CD4-positive, alpha-beta T cell treated with Interleukin-6 at 100 ng/mL for 8 hours (primary cell): ENCODE measurements at places on chromosomes 7 and 10.
A peak's percentile ranks its signal among the peaks of the same experiment; 100 is the strongest.

GRCh38 chr10:5634918-5635317, 31.5 kb downstream of the ASB13 start:
- DNase-seq: no peak

GRCh38 chr7:67343114-67343513, 346.5 kb downstream of the TYW1 start:
- no peak for DNase-seq

DNA sequence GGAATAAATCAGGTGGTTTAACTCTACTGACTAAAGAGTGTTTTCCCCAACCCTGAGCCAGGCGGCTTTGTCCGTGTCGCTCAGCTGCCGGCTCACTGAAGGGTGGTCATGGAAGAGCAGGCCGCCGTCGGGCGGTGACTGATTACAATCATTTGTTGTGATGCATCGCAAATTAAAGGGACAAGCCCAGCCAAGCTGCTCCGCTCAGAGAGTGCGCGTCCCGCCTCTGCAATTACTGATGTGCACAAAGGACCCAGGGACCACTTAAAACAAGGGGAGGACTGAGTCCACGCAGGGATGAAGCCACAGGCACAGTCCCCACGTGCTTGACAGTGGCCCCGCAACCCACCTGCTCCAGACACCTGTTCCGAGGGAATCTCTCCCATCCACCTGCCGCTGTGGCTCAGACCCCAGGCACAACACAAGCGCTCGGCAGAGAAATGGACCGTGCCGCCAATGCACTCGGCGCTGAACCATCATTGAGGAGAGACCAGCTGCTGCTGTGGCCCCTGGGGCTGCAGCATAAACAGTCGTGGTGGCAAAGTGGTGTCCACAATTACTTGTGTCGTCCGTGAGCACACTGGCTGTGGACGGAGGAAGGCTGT, 526.5 kb downstream of the PTPRN2 start:
- DNase-seq: no peak

GRCh38 chr7:78576236-78576635, 777.7 kb downstream of the PHTF2 start:
- DNase-seq: no peak

GRCh38 chr10:116753759-116754158, 11.4 kb upstream of the HSPA12A start:
- DNase-seq: no peak

DNA sequence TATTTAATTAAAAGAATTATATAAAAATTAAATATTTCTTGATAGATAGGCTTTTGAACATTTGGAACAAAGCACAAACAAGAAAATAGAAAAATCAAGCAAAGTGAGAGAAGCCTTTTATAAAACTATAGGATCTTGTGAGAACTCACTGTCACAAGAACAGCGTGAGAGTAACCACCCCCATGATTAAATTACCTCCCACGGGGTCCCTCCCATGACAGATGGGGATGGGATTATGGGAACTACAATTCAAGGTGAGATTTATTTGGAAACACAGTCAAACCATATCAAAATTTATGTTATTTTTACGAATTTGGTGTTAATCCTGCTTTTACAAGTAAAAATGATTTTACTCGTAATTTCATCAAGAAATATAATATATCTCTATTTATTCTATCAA, 1136.1 kb upstream of the POT1 start:
- no peak for DNase-seq

DNA sequence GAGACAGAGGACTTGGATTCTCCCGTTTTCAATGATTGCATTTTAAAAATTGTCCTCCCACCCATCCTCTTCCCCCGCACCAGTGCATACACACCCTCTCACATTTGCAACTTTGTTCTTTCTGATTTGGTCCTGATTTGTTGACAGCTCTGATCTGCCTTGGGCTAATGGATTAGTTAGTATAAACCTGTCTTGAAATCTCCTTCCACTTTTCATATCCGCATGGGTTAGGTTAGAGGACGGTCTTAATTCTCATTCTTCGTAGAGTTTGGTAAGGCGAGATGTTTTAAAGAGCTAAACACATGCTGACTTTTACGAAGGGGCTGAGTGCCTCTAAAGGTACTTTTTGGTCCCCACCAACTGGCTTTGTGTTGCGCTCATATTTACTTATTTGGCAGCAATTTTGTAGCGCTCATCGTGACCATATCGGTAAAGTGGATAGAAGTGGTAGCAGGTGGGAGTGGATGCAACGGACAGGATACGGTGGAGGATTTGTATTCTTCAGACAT, 1.1 kb downstream of the AHR start:
- DNase-seq: peak; percentile 14

DNA sequence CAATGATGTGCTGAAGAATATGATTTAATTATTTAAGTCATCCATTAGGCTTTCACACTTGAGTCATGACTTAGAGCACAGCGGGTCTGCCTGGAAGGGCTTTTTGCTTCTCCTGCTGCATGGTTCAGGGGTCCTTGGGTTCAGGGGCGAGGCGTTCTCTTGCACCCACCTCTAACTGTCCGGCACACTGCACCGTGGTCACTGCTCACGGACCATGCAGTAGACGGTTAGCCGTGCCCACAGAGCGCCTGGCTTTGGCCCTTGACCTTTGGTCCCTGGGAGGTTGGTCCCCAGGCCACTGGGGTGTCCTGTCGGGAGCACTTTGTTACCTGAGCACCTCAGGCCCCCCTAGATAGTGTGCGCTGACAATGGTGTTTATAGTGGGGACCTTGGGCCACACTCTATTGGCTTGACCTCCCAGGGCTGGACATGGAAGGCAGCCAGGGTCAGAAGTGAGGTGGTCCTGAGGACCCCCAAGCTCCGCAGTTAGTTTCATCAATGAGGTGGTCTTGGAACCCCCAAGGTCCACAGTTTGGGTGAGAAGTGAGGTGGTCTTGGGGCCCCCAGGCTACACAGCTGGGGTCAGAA, 110.6 kb downstream of the ACTR3B start:
- no peak for DNase-seq

DNA sequence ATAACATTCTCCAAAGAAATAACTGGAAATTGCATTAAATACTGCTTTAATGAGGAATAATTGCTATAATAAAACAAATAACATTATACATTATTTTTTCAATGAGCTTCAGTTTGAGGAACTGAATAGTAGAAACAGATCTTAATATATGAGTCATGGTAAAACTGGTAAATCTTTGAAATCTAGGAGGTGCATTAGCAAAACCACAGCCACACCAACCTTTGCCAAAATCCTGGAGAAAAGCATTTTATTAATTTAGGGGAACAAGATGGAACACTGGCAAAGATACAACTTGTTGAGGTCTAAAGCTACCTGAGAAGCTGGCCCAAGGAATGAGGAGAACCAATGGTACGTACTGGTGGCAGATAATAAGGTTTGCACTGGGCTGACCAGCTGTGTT, 5.4 kb upstream of the ASL start:
- DNase-seq: no peak

GRCh38 chr10:126124668-126125349, 228.4 kb downstream of the FANK1 start:
- DNase-seq: no peak

GRCh38 chr7:122123746-122124145, 20.3 kb downstream of the AASS start:
- no peak for DNase-seq

- DNase-seq: no peak
Measured at GRCh38 chr10:123143162-123143824, 4.6 kb upstream of the HMX2 start.

- DNase-seq: no peak
Measured at GRCh38 chr10:10824591-10825148, 193.0 kb upstream of the CELF2 start.

- no peak for DNase-seq
Measured at GRCh38 chr7:2190531-2190930, 42.2 kb downstream of the MAD1L1 start.

- no peak for DNase-seq
Measured at GRCh38 chr10:72455889-72456595, 101.3 kb upstream of the DNAJB12 start.

GRCh38 chr7:158830211-158830723, 958 bp upstream of the ESYT2 start:
- no peak for DNase-seq

GRCh38 chr10:103598654-103599115, 105.2 kb downstream of the NEURL1 start:
- no peak for DNase-seq

DNA sequence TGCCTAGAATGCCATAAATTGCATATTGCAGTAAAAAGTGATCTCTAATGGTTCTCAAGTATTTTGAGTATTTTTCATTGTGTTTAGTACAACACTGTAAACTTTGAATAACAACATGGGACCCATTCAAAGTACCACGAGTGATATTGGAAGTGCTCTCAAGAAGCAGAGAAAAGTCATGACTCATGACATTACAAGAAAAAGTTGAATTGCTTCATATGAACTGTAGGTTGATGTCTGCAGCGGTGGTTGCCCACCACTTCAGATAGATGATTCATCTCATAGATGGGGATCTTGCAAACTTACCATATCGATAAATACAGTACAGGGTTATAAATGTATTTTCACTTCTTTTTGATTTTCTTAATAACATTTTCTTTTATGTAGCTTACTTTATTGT, 33.9 kb downstream of the ENTPD1 start:
- DNase-seq: no peak

DNA sequence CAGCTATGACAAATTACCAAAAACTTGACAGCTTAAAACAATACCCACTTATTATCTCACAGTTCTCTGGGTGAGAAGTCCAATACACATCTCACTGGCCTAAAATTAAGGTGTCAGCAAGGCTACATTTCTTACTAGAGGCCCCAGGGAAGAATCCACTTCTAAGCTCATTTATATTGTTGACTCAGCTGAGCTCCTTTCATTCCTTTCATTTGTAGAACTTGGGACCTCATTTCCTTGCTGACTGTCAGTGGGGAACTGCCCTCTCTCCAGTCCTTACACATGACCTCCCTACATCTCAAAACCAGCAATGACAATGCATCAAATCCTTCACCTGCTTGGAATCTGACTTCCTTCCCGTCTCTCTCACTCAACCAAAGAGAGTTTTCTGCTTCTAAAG, 240.3 kb downstream of the IPMK start:
- no peak for DNase-seq

- no peak for DNase-seq
Measured at GRCh38 chr7:149819961-149820340, 18.2 kb upstream of the ZNF862 start.

- DNase-seq: no peak
Measured at GRCh38 chr7:78768859-78769258, 684.6 kb downstream of the MAGI2 start.

DNA sequence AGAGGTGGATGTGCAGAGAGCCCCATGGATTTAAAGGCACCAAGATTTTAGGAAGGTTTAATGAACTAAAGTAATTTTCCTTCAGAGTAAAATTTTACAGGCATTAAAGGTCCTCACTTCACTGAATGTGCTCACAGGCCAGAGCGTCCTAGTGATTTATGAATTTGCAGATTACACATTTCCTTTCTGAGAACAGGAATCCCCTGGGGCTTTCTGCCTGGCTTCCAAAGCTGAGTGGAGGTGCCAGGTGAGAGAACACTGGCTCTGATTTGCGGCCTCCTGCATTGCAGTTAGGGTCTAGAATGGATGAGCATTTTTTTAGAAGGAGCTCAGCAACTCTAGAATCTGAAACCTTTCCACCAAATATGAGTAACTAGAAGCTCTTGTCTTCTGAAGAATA, 194.3 kb downstream of the SORCS3 start:
- DNase-seq: no peak

DNA sequence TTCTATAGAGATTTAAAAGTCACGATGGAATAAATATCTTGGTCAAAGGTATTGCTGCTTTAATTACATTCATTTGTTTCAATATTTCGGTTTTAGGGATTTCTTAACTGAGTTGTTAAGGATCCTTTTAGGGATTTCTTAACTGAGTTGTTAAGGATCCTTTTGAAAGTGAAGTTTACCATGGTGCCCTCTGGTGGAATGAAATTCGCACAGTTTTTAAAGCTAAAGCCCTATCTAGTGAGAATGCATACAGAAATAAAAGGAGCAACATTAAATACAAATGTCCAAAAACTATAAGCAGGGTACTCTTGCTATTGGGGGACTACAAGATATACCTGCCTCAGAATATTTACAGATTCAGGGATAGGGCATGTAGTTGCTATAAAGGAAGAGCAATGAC, 193.7 kb downstream of the RNLS start:
- peak; percentile 51 for DNase-seq

DNA sequence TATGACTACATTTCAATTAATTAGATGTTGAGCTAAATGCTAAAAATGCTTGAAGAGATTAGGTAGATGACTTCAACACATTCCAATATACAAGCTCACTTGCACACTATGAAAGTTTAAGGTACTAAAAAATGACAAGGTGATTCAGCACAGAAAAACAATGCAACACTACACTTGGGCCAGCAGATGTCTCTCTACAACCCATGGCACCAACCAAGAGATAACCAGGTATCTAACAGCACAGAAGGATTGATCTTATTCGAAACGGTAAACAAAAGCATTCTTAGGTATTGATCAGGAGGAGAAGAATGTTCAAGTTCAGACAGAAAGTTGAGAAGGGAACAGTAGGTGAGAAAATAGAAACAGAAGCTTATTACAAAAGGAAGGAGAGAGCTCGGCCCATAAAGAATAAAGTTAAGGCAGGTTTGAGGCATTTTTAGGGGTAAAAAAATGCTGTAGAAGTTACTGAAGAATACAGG, 248.2 kb upstream of the KLF14 start:
- peak; percentile 58 for DNase-seq

DNA sequence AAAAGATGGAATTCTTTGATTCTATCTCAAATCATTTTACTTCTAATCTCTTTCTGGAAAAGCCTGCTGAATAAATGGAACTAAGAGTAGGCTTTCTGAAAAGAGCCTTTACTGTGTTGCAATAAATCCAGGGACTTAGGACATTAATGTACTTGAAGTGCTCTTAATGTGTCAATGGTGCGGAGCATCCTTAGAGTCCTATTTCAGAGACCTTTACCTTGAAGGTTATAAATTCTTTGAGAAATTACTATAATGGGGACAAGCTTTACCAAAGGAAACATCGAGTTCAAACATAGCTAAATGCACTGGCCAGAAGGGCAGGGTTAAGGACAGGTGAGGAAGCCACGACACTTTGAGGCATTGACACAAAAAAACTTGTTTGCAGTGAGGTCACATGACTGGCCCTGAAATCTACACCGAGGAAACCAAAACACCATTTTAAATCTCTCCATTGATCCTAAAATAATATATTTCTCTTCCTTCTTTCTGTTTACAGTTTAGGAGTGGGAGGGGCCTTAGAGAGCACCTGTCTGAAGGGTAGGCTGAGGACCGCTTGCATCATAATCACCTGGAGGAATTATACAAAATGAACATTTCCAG, 48.1 kb upstream of the EXOC6 start:
- no peak for DNase-seq

- DNase-seq: no peak
Measured at GRCh38 chr10:123666318-123667236, at the start of gene GPR26. GPR26 (plus strand) TSS chr10:123666355; CDS start chr10:123666408, 53 bp downstream.
